ENCODE measurements at places on chromosomes 6 and 20.

DNA sequence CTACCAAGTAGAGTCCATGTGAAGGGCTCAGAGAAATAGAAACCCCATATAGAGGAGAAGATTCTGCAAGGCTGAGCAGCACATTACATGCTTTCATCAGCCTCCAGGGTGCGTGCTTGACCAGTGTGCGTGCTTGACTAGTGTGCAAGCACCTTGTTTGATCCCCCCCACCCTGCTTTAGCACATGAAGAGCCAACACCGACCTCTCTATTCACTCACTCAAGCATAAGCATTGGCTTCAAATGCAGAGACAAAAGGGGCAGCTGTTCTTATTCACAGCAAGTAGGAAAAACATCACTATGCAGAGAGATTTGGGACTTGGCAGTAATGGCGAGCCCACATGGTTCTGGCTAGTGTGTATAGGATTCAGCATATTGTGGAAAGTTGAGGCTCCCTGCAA is 278.7 kb upstream of the RNF217 start:
- no peak for DNase-seq

DNA sequence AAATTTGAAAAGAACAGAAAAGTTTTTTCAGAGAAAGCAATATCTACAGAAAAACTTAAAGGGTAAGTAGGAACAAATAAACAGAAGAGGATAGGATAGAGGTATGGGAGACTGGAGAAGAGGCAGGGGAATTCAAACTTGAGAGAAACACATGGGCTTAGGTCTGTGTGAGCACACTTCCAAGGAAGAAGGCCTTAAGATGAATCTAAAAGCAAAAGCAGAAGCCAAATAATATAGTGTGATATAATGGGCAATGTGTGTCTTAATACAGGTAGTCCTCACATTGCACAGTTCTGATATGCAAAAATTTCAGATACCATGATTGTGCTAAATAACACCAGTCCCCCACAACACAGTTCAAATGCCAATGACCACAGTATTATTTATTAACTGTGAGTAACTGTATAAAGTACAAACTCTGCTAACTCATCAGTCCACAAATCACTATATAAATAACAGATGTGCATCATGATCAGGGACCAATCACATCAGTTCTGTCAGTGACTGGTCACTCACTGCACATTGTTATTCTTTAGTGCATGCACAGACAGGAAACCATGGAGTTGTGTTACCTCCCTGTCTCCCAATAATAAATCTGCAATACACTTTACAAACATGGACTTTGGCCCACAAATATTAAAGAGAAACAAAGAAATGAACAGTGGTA is 18.6 kb downstream of the SNX14 start:
- no peak for DNase-seq

DNA sequence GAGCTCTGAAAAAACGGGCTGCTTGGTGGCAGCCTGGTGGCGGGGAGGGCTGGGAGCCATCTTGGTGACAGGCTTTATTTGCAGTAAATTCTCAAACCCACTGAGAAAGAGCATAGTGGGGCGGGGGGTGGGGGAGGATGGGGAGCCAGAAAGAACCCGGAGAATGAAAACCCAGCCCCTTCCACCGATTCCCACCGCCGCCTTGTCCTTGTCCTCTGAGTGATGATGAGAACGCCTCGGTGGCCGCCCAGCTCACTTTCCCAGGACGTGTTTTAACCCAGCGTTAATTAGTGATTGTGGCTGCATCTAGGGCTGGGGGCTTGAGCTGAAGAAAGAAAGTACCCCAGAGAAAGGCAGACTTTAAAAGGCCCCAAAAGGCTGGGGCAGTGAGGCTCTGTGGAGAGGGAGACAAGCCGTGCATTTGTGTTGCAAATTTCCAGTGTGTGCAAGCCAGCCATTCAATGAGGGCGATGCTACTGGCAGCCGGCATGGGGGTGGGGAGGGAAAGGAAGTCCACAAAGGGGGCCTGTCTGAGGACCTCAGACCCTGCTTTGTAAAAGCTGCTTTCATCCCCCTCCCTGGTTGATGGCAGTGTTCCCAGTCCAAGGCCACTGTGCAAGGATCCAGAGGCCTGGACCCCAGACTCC is 6.2 kb upstream of the GHRH start:
- no peak for DNase-seq

DNA sequence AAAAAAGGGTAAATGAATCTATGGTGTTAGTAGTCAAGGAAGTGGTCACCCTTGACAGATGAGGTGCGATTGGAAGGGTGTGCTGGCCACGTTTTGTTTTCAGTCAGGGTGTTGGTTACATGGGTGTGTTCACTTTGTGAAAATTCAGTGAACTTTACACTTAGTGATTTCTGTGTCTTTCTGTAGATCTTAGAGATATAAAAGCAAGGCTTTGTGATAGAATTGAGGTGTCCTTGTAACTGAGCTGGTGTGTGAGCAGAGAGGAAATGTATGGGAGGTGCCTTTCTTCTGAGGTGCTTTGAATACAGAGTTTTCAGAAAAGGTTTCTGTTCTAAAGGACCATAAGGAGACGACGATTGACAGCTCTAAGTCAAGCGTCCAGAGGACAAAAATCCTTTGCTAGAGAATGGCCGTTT is 90.5 kb downstream of the SAMD3 start:
- DNase-seq, result no peak

- DNase-seq, result no peak
These were observed 22.4 kb upstream of the TMEM217 start for GRCh38 chr6:37280162-37280887.

DNA sequence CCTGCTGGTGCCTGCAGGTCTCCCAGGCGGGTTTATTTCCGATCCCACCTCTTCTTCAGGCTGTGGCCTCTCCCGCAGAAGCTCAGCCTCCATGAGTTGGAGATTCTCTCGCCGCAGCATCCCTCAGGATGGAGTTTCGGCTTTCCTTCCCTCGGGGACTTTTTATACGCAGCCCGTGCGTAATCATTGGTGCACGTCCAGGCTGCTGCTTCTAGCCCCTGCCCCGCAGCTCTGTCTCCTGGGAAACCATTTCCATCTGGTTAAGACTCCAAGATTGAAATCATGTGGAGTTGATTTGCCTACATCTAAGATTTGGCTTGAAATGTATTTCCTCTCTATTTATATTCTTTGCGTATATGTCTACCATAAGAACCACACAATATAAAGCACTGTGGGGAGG is 46.7 kb upstream of the CARMIL1 start:
- DNase-seq, result peak; percentile 59
